ENCODE measurements at places on chromosomes 13 and 19.

DNA sequence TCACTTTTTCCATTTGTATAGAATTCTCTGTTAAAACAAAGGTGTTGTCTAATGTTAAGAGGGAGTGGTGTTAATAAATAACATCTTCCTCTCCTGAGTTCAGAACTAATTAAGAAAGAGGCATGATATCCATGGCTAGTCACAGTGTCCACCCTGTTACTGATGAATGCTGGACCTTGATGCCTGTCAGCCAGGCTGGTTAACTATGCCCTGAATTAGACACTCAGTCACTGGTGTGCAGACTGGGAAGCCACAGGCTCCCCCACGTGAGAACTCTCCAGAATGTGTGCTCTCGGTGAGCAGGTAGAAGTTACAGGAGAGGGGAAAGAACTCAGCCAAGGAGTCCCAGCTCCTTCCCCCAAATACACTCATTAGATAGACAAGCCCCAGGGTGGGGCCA lies 56.1 kb upstream of the RNF113B start:
- DNase-seq = no peak

- DNase-seq = peak; percentile 69
These were observed 241.1 kb upstream of the ZNF507 start for GRCh38 chr19:32104153-32104849.

- no peak for DNase-seq
These were observed 60.7 kb downstream of the DOCK9 start for GRCh38 chr13:98917116-98917515.

DNA sequence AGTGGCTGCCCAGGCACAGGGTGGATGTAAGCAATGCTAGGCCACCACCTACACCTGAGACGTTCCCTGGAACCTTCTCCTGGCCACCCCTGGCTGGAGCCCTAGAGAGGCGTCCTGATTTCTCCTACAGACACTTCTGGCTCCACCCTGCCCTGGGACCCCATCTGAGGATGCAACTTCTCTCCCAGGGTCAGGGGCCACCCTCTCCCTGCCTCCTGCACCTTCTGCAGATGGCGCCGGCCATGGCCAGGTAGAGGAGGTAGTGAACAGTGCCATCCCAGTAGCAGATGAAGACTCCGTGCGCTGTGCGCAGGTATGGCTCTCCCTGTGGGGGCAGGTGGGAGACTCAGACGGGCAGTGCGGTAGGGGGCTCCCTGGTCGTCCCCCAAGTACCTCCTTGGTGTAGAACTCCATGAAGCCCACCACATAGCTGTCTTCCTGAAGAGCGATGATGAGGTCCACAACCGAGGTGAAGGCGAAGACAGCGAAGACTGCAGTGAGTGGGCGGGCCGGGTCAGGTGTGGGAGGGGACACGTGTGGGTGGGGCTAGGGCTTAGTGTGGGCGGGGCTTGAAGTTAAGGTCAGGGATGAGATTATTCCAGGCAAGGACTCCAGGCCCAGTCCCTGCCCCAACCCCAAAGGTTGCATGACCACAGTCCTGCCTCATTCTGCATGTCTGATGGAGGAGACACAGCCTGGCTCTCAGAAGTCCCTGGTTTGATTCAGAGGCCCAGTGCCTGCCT lies 3.0 kb downstream of the TM6SF2 start:
- DNase-seq = no peak

DNA sequence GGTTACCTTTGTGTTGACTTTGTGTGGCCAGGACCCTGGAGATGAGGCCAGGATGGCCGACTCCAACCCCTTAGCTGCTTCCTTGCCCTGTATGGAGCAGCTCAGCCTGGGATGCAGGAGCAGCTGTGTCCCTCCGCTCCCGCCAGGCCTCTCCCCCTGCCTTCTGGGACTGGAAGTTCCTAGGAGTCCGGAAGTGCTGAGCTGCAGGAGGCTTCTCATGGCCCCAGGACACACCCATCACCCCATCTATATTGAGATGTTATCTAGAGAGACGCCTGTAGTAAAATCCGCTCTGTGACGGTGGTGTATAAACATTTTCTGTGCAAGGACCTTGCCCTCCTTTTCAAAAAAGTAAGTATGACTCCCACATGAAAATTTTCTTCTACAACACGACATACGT lies 27.0 kb downstream of the WTIP start:
- no peak for DNase-seq

DNA sequence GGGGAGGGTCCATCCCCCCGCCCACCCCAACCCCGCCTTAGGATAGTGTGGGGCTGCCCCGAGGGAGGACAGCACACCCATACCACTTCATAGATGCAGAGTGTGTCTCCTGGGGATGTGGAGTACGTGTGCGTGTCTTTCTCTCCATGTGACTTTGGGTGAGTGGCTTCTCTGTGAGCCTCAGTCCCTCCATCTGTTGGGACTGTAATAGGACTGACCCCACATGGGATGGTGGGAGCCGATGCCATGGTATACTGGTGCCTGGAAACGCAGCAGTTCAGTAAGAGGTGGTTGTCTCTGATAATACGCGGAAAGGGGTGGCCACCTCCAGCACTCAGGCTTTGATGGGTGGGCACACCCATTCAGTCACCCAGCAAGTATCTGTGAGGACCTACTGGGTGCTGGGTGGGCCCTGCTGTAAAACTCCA lies 816 bp upstream of the PRKD2 start:
- no peak for DNase-seq

DNA sequence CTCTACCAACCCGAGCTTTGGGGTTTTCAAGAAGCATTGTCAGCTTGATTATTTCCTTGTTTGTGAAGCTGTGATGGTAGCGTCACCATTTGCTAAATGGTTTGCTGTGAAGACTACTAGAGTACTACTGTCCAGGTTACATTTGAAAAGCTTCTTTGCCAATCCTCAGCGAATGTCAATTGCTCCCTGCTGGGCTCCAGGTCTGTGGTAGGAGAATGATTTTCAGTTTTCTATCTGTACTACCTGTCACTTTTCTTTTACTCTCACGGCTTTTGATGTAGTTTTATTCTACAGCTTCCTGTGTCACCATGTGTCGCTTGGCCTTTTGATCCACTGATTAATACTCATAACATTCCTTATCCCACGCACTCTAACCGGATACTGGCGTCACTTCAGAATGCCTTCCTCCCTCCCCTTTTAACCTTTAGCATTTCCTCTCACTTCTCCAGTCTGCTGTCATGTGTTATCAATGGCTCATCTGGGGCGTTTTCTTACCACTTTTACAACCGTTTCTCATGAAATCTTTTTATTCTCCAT lies 7.5 kb upstream of the GPR183 start:
- DNase-seq = no peak

DNA sequence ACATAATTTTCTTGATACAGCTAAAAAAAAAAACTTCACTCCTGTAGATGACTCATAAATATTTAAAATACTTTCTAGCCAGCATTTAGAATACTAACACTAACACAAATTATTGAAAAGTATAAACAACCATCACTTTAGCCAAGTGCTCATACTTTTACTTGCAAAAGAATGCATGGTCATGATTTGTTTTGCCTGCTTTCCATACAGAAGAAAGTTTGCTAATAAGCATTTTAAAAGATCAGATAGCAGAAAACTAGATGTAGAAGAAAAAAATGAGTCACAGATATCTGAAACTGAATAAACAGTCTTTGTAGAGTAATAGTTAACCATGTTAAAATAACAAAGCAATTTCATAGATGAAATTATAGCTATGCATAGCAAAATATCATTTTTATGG lies 2280.4 kb upstream of the PCDH20 start:
- DNase-seq = no peak

DNA sequence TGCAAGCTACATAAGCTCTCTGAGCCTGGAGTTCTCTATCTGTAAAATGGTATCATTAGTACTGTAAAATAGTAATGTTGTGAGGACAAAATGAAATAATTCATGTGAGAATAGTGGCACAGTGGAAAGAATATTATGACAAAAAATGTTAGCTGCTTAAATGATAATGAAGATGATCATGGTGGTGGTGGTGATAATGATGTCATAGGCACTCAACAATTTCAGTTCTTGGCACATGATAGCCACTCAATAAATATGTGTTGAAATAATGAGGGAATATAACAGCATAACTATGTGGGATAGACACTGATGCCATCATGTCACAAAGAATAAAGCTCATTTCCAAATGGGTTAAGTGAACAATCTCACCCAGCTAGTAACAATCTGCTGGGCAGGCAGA lies 736.3 kb downstream of the EFNB2 start:
- DNase-seq = no peak

DNA sequence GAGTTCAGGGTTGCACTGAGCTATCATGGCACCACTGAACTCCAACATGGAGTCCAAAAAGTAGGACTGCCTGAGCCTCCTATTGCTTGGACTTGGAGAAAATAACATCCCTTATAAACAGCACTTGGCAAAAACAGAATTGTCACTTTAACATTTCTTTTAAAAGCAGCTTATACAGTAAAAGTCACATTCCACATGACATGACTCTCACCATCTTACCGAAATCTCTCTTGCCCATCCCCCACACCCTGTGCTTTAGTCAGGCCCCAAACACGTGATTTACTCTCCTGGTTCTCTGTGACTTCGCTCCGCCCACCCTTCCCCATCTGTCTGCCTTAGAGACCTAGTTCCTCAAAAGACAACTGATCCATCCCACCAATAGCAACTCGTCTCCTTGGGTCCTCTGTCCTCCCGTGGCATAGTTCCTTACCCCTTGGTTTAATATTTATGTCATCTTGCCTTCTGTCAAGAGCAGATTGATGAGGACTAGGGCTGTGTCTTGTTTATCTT lies 4.6 kb downstream of the SAFB start:
- peak; percentile 36 for DNase-seq

DNA sequence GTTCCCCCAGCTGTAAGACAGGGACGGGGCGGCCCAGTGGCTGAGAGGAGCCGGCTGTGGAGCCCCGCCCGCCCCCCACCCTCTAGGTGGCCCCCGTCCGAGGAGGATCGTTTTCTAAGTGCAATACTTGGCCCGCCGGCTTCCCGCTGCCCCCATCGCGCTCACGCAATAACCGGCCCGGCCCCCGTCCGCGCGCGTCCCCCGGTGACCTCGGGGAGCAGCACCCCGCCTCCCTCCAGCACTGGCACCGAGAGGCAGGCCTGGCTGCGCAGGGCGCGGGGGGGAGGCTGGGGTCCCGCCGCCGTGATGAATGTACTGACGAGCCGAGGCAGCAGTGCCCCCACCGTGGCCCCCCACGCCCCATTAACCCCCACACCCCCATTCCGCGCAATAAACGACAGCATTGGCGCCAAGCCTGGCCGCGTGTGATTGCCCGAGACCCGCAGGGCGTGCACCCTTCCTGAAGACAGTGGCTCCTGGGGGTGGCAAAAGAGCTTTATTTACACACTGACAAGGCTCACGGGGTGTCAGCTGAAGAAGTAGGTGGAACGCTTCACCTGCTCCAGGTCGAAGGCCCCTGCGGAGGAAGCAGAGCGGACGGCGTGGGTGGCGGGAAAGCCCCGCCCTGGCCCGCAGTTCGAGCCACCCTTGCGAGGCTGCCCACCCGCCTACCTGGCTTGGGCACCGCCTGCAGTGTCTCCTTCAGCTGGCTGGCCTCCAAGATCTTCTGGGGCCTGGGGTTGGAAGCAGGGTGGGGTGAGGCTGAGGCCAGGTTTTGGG lies 16.4 kb downstream of the POLRMT start:
- DNase-seq = no peak

GRCh38 chr13:77545626-77546412 lies 10.3 kb downstream of the SCEL start:
- no peak for DNase-seq

DNA sequence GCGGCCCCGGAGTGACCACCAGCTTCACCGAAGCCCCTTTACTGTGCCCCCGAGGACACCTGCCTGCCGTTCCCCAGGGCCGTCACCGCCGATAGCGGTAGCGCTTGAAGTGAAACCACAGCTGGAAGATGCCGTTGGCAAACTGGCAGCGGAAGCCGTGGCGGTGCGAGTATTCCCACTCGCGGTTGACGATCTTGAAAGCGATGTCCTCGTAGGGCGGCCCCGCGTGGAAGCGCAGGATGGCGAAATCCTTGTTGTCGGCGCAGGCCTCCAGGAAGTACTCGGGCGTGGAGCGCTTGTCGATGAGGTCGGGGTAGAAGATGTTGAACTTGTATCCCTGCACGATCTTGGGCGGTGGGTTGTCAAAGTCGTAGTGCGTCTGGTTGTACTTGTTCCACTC lies 5.2 kb upstream of the TBXA2R start:
- DNase-seq = no peak

All from uterus (tissue), 4 donors.